ENCODE measurements at places on chromosomes 7 and 10.

DNA sequence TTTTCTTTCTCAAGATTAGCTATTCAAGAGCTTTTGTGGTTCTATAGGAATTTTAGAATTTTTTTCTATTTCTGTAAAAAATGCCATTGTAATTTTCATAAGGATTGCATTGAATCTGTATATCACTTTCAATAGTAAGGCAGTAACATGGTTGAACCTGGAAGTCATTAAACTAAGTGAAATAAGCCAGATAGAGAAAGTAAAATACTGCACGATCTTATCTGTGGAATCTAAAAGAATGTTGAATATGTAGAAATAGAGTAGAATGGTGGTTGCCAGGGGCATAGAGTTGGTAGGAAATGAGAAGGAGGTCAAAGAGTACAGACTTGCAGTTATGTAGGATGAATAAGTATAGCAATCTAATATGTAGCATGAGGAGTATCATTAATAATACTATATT, 1073.5 kb upstream of the LRRN3 start:
- no peak for DNase-seq

DNA sequence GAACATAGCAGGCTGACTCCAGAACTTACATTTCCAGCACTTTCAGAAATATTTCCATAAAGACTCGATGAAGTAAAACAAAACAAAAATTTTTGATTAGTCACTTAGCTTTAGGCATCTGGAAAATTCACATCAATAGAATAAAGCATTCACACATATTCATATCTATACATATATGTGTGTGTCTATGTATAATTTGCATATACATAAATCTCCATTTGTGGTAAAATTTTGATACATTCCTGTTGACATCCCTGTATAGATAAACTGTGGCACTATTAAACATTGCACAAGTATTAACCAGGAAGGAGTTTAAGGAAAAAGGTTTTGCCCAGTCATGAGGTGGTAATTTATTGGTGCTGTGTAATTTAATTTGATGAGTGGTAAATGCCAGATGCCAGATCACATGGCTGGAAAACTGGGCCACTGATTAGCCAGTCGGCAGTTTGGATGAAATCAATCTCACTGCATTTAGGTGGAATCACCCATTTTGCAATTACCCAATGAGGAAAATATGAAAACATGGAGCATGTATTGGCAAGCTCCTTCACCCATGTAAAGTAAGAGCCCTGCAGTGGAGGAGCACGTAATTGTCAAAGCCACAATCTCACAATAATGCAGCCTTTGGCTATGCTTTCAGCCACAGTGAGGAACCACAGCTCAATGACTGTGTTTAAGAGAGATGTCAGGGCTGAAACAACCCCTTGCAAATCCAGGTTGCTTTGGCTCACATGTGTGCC, 294.6 kb downstream of the RNLS start:
- no peak for DNase-seq

GRCh38 chr7:155213385-155213784, 84.3 kb upstream of the INSIG1 start:
- no peak for DNase-seq

DNA sequence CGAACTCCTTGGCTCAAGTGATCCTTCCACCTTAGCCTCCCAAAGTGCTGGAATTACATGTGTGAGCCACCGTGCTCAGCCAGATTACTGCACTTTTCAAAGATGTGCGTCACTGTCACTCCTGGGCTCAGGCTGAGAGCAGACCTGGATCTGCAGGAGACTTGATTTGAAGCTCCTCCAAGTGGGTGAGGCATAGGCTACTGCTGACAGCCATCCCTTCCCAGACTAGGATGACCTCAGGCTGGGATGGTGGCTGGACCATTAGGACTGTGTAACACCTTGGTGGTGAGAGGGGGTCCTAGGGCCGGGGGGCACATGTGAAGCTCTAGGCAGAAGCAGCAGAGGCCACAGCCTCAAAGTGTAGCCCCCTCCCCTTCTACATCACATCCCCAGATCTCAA, 8.2 kb upstream of the SRRM3 start:
- DNase-seq = no peak

DNA sequence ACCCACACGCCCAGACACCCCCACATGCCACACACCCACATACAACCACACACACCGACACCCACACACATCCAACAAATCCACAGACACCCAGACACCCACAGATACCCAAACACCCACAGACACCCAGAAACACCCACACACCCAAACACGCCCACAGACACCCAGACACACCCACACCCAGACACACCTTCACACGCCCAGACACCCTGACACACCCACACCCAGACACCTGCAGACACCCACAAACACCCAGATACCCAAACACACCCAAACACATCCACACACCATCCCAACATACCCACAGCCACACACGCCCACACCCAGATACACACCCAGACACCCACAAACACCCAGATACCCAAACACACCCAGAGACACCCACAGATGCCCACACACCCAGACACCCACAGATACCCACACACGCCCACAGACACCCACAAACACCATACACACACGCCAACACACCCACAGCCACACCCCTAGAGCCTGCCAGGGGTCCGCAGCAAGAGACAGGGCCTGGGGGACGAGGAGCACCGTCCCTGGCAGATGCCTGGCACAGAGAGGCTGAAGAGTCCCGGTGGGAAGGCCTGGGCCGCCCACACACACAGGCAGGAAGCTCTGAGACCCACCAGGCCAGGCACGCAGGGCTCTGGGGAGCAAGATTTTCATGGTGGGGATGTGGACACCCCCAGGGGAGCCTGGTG, 28.5 kb downstream of the CYP2W1 start:
- no peak for DNase-seq

GRCh38 chr10:77016278-77016815, 621.3 kb downstream of the KCNMA1 start:
- no peak for DNase-seq

DNA sequence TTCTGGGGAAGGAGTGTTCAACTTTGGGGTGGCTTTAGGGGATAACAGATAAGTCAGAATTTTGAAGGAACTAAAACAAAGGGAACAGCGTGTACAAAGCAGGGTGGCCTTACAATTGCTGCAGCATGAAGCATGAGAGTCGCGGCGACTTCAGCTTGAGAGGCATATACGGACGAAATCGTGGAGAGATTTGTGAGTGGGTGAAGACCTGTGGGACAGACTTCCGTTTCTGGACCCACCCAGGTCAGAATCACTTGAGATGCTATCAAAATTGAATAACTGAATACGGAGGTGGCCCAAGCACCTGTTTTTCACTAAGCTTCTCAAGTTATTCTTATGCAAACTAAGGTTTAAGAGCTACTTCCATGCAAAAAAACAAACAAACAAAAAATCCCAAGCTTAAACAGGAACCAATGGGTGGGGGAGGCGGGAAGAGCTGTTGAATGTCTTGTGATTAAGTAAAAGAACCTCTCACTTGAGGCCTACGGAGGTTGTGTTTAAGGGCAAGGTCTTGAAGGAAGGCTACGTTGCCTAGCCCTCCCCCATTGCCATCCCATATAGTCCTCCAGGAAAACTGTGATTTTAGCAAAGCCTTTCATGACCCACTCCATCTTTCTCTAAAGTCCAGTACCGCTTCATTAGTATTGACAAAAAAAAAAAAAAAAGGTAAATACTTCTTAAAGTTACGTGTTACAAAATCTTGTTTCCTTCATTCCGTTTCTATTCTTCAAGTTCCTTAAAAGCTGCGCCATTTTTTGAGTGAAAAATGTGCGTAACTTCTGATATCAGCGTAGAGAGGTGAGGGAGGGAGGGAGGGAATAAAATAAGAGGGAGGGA, 1.3 kb upstream of the TRIM24 start:
- DNase-seq = no peak

DNA sequence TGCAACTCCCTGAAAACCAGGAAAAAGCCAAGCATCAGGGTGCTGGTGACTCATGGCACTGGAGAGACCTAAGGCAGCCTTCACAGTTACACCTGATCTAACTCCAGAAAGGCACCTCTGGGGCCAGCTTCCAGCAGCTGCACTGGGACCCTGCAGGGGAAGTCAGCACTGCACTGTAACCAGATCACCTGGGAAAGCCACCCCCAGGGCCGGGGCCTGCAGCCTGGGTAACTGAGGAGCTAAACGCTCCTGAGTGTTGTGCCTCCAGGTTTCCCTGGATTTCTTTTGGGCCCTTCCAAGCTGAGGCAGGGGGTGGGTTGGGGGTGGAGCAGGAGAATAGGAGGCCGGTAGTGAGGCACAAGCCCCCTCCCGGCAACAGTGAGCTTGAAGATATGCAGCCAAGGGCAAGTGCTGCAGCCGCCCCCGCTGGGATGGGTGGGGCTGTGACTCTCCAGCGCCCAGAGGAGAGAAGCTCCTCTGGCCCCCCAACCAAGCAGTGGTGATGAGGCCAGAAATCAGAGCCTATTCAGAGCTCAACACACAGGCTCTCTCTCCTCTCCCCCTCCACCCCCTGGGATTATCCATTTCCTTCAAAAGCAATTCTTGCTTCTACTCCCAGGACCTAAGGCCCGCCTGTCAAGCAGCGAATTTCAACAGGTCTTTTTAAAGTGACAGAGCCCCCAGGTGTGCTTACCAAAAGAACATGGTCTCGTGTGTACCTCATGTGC, 2.6 kb downstream of the CXCL12 start:
- no peak for DNase-seq
